Left lung (tissue), 14 donors: ENCODE measurements at places on chromosomes 11 and 22. TPM values are rescaled to one million over a fixed set of nuclear protein-coding genes. Genes with fewer than 3 reads are reported as not detected.

Gene VSIG10L2
- 0.21 TPM for total RNA-seq

DNA sequence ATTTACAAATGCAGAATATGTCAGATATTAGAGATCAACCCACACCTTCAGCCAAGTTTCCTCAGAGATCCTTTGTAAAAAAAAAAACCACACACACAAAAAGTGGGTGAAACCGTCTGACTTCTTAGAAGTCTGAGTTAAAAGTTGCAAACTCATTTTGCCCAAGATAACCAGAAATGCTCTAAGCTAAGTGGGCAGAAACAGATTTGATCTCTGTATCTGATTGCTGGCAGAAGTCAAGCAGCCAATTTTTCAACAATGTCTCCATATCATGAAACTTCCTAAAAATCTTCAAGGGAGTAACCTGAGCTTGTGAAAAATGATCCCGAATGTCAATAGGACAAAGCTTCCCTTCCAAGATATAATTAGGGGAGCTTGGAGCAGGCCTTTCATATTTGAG is 28.6 kb upstream of the ATXN10 start:
- no peak for DNase-seq

Gene TPBGL
- total RNA-seq = 0.70 TPM

DNA sequence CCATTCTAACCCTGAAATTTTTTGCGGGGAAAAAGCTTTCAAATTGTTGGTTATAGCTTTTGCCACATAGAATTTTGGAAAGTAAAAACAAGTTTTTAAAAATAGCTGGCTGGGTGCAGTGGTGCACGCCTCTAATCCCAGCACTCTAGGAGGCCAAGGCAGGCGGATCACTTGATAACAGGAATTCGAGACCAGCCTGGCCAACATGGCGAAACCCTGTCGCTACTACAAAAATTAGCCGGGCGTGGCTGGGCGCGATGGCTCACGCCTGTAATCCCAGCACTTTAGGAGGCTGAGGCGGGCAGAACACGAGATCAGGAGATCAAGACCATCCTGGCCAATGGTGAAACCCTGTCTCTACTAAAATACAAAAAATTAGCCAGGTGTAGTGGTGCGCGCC is 54.9 kb downstream of the TNRC6B start:
- no peak for DNase-seq
